Activated T-cell treated with anti-CD3 and anti-CD28 coated beads, Interleukin-2, amount 50 U/mL, for 72 hours (primary cell): ENCODE measurements at places on chromosomes 6 and 20. TPM values are rescaled to one million over a fixed set of nuclear protein-coding genes. Genes with fewer than 3 reads are reported as not detected.

KCNQ5 gene
- 6.1 TPM for total RNA-seq

SPATS1 gene
- not detected for total RNA-seq

DEFB132 gene
- total RNA-seq = not detected

OPRL1 gene
- 1.3 TPM for total RNA-seq

ZNF311 gene
- total RNA-seq = 1.6 TPM

WFDC11 gene
- total RNA-seq = not detected

DNA sequence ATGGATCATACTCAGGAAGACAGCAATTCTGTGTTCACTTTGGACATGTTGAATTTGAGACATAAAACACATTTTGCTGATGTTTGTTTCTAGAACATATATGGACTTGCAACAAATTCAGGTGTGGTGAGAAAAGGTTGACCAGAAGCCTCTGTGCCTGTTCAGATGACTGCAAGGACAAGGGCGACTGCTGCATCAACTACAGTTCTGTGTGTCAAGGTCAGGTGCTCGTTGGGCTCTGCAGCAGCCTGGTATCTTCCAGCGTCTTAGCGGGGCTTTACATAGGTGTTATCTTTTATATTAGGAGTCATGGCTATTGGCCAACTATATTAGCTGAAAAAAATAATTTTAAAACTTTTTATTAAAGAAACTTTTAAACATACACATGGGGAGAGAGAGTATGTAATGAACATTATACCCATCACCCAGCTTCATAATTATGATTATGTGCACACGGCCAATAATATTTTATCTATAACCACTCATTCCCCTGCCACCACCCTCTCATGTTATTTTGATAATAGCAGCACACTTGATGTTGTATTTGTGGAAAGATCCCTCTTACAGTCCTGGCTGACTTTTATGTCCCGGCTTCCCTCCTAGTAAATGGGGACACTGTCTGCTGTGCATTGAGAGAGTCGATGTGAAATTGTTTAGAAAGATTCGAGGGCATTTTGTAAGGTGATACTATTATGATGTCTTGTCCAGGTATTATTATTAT, 43.4 kb downstream of the ENPP1 start:
- no peak overlapping the region for H3K27ac ChIP-seq
- no peaks in the 10 kb centered on the region for H3K36me3 ChIP-seq
- no peak for DNase-seq
- H3K4me1 ChIP-seq = no peaks in the 10 kb centered on the region
- H3K4me3 ChIP-seq = no peak overlapping the region

GRCh38 chr20:3798373-3798768, 2.3 kb downstream of the CDC25B start:
- peaks cover 60% of the 10 kb centered on the region for H3K4me1 ChIP-seq
- DNase-seq = no peak
- no peaks in the 10 kb centered on the region for H3K27me3 ChIP-seq
- peak overlapping the region; percentile 96 for H3K4me3 ChIP-seq

DNA sequence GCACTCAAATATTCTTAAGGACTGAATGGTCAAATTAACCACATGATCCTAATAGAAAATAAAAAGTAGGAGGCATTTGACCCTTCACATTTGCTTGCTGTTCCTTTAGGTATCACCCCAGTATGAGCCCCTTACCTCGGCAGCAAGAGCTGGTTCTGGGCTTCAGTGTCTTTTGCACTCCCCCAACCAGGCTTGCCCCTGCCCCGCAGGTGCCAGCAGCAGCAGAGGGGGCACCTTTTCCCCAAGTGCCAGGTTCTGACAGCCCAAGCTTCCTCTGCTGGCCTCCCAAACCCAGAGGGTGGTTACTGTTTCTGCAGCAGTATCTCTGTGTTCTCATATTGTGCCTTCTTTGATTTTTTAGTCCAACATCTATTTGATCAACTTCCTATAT, 23.2 kb downstream of the UBE2V1 start:
- H3K27ac ChIP-seq = peak overlapping the region; percentile 88
- peaks cover 17% of the 10 kb centered on the region for H3K36me3 ChIP-seq
- H3K4me3 ChIP-seq = no peak overlapping the region
- no peaks in the 10 kb centered on the region for H3K27me3 ChIP-seq
- DNase-seq = no peak

- no peak overlapping the region for H3K4me3 ChIP-seq
- H3K4me1 ChIP-seq = peaks cover 7% of the 10 kb centered on the region
- peaks cover 4% of the 10 kb centered on the region for H3K36me3 ChIP-seq
- H3K27me3 ChIP-seq = peaks cover 45% of the 10 kb centered on the region
- DNase-seq = no peak
- no peak overlapping the region for H3K27ac ChIP-seq
Observed at GRCh38 chr6:27216874-27217273, 30.6 kb upstream of the PRSS16 start.

GRCh38 chr6:159084493-159085091, 39.8 kb upstream of the TAGAP start:
- DNase-seq = no peak
- no peak overlapping the region for H3K4me3 ChIP-seq
- no peak overlapping the region for H3K27ac ChIP-seq
- H3K27me3 ChIP-seq = no peaks in the 10 kb centered on the region
- peaks cover 70% of the 10 kb centered on the region for H3K4me1 ChIP-seq

- H3K27ac ChIP-seq = peak overlapping the region; percentile 91
- H3K4me1 ChIP-seq = peaks cover 79% of the 10 kb centered on the region
- DNase-seq = peak; percentile 75
- H3K4me3 ChIP-seq = peak overlapping the region; percentile 85
Observed at GRCh38 chr20:41137614-41138474, 501 bp downstream of the PLCG1 start.

DNA sequence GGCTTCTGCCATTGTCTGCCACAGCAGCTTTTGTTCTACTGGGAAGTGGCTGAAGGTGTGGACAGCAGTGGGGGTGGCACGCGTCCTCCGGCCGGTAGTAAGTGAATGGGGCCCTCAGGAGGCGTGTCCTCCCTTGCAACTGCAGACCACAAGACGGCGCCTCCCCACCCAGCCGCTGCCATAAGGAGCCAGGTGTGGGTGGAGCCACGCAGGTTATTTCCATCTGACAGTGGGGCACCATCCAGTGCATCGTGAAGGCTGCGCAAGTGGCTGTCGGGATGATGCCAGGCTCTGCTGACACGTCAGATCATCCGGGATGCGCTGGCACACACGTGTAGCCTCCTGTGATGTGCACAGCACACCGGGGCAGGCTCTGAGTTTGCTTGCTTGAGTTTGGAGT, 379.7 kb downstream of the CDH4 start:
- no peaks in the 10 kb centered on the region for H3K36me3 ChIP-seq
- no peak overlapping the region for H3K27ac ChIP-seq
- no peaks in the 10 kb centered on the region for H3K4me1 ChIP-seq
- no peaks in the 10 kb centered on the region for H3K27me3 ChIP-seq
- no peak for DNase-seq
- H3K4me3 ChIP-seq = no peak overlapping the region
